ENCODE measurements at places on chromosomes 7 and 10.

- no peak for DNase-seq
These were observed 8.2 kb downstream of the GPAM start for GRCh38 chr10:112175409-112175808.

DNA sequence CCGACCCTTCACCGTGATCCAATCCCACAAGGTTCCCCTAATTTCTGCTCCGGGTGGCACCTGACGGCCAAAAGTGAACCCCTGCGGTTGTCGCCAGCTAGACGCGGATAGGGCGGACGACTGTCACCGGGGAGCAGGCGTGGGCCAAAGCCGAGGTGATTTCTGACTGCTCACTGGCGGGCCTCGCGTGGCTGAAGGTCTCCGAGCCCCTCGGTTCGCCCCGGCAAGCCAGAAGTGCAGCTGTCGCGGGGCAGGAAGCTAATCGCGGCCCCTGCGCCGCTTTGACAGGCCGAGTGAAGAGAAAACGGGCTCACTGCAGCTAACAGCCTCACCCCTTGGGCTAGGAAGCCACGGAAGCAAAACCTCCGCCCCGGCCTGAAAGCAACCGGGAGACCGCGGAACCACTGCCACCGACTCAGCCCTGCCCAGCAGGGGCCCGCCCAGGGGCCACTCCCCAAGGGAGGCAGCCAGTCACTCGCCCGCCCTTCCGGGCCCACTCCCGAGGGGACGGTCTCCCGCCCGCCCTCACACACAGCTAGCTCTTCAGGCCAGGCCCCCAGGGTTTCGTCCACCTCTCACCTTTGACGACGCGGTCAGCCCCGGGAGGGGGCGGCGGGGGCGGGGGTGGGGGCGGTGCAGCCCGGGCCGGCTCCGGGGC lies 469 bp downstream of the PPP3CB start:
- DNase-seq: peak; percentile 95

- no peak for DNase-seq
These were observed 32.2 kb downstream of the HACD1 start for GRCh38 chr10:17585016-17585415.

DNA sequence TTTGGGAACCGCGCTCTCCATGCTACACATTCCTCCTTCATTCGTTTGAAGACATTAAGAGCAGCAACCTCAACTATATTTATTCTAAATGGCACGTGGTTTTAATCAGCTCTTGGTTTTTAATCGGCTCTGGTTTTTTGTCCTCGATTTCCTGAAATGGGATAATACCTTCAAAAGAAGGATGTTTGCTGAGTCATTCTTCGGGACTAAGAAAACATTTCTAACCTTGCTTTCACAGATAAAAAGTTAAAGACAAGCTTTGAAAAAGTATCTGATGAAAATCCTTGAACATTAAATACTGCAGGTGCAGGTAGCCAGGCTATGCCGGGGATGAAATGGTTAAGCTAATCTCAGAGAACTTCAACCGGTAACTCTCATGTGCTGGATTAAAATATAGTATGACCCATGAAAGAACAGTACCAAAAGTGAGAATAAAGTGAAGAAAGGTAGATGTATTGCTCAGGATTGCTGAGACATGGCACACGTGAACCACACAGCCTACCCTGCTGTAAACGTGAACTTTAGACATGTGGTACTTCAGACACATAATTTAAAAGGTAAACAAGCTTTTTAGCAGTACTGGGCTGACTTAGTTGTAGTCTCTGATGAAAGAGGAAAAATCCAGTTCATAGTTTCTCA lies 89.1 kb downstream of the PTPRN2 start:
- DNase-seq: no peak

- DNase-seq: peak; percentile 95
These were observed 64.4 kb upstream of the EMX2 start for GRCh38 chr10:117477961-117478670.

- peak; percentile 53 for DNase-seq
These were observed 80.5 kb downstream of the TBXAS1 start for GRCh38 chr7:139909379-139910050.
